ENCODE measurements at places on chromosomes 5 and 9.

DNA sequence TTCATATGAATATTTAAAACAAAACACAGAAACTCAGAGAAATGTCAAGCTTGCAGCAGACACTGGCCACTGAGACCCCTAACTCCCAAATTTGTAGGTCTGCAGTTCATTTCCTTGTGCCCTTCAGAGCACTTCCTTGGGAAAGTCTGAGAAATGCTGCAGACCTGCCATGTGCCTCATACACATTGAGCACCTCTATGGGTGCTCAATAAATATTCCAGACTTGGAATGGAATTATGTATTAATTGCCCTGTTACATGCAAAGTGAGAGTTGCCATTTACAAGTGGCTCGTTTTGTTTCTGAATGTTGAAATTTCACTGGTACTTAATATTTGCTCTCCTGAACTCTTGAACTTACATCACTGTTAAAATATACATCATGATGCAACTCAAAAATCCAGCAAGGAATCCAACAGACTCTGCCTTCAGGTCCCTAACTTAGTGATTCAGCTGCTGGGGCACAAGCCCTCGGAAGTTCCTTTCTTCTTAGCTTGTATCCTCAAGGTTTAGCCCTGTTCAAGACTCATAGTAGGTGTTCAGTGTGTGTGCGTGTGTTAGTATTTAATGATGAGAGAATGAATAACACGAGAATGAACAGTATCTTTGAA lies 90.6 kb downstream of the PTCD2 start:
- DNase-seq: no peak

DNA sequence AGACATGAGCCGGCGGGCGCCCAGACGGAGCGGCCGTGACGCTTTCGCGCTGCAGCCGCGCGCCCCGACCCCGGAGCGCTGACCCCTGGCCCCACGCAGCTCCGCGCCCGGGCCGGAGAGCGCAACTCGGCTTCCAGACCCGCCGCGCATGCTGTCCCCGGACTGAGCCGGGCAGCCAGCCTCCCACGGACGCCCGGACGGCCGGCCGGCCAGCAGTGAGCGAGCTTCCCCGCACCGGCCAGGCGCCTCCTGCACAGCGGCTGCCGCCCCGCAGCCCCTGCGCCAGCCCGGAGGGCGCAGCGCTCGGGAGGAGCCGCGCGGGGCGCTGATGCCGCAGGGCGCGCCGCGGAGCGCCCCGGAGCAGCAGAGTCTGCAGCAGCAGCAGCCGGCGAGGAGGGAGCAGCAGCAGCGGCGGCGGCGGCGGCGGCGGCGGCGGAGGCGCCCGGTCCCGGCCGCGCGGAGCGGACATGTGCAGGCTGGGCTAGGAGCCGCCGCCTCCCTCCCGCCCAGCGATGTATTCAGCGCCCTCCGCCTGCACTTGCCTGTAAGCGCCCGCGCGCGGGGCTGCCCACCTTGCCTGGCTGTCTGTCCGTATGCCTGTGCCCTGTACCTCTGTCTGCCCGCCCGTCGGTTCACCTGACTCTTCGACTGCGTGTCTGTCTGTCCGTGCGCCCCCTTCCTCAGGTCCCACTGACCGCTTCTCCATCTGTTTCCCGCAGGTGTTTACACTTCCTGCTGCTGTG lies 412 bp downstream of the FGF18 start:
- no peak for DNase-seq

GRCh38 chr9:12884736-12885395 lies 110.0 kb downstream of the LURAP1L start:
- no peak for DNase-seq

DNA sequence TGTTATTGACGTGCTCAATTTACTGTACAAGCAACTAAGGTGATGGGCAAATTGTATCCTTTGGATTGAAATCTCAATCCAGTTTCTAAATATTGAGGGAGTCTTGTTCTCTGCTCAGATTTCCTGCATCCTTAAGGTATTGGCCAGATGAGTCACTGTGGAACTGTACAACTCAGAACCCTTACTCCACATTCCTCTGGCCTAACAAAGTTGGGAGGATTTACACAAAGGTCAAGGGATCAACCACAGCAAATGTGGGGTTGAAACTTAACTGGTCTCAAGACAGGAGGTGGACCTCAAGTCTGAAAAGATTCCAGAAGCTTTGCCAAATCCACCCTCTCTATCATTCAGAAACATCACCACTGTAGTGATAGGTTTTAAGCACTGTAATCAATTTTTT lies 81.5 kb upstream of the AGXT2 start:
- DNase-seq: no peak

DNA sequence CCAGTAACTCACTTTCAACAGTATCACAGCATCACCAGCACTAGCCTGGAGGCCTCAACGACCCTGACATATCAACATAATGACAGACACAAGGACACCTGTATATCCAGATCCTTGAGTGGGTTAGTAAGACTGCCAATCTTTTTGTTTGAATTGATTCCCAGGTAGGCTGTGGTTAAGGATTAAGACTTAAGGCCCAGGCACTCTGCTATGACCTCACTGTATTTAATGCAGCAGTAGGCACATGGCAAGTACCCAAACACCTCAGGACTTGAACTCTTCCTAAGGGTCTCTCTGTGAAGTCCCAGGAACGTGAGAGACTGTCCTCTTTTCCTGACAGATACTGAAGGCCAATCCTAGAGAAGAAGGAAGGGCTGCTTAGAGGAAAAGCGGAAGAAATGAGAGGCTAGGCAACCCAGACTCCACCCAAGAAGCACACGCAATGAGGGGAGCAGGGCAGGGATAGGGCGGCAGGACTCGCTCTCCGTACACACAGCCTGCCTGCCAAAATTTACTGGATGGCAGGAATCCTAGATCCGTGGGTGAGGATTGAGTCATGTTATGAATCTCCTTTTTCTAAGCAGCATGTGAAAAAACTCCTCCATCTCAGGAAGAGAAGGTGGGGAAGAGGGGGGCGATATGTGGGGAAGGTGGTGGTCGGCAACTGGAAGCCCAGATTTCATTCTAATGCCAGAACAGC lies 93.4 kb downstream of the SIL1 start:
- no peak for DNase-seq

- DNase-seq: no peak
Observed at GRCh38 chr5:110376281-110376951, 350.1 kb downstream of the TMEM232 start.

All from caudate nucleus (tissue), 63 donors.